ENCODE measurements at places on chromosomes 3 and 15.

- no peak for DNase-seq
These were observed 63.8 kb downstream of the SLC9A9 start for GRCh38 chr3:143784446-143784845.

- DNase-seq, result no peak
These were observed 238.1 kb upstream of the SGO1 start for GRCh38 chr3:20424086-20424485.

GRCh38 chr3:129690963-129691362, 84.5 kb upstream of the PLXND1 start:
- DNase-seq, result peak; percentile 24

GRCh38 chr3:112980080-112980479, 5.2 kb upstream of the CD200R1 start:
- DNase-seq, result no peak

- DNase-seq, result no peak
These were observed 104.3 kb downstream of the CPN2 start for GRCh38 chr3:194246709-194247349.

GRCh38 chr3:8154617-8155016, 347.0 kb upstream of the LMCD1 start:
- DNase-seq, result no peak

DNA sequence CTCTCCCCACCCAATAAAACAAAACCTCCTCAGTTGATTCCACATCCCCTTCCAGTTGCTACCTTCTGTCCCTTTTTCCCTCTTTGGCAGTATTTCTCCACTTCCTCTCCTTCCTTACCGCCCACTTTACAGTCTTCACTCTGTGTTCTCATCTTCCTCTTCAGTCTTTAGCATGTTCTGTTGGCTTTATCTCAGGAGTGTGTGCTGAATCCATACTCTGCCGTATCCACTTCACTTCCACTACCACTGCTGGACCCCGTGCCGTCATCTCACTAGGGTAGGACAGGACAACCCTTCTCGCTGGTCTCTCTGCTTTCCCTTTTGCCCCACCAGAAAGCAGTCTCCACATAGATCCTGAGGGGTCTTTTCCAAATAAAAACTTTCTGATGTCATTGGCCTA, 74.3 kb downstream of the FNDC3B start:
- DNase-seq, result no peak

DNA sequence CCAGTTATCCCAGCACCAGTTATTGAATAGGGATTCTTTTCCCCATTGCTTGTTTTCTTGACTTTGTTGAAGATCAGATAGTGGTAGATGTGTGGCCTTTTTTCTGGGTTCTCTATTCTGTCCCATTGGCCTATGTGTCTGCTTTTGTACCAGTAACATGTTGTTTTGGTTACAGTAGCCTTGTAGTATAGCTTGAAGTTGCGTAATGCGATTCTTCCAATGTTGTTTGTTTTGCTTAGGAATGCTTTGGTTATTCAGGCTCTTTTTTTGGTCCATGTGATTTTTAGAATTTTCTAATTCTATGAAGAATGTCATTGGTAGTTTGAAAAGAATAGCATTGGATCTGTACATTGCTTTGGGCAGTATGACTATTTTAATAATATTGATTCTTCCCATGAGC, 94.3 kb upstream of the CHMP2B start:
- DNase-seq, result no peak

DNA sequence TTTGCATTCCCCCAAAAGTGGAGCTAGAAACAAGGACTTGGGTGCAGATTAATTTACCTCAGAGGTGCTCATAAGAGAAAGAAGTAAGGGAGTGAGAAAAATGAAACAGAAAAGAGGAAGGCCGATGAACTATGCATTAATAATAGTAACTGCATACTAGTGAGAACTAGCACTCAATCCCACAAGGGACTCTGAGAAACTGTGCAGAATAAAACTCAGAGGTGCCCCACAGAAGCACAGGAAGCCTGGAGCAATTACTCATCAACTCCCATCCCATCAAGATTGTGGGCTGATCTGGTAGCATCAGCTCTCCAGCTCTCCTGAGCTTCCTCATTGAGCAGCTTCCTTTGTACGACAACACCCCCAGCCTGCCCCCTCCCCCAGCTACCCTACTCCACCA, 50.8 kb downstream of the CLDN18 start:
- DNase-seq, result no peak

DNA sequence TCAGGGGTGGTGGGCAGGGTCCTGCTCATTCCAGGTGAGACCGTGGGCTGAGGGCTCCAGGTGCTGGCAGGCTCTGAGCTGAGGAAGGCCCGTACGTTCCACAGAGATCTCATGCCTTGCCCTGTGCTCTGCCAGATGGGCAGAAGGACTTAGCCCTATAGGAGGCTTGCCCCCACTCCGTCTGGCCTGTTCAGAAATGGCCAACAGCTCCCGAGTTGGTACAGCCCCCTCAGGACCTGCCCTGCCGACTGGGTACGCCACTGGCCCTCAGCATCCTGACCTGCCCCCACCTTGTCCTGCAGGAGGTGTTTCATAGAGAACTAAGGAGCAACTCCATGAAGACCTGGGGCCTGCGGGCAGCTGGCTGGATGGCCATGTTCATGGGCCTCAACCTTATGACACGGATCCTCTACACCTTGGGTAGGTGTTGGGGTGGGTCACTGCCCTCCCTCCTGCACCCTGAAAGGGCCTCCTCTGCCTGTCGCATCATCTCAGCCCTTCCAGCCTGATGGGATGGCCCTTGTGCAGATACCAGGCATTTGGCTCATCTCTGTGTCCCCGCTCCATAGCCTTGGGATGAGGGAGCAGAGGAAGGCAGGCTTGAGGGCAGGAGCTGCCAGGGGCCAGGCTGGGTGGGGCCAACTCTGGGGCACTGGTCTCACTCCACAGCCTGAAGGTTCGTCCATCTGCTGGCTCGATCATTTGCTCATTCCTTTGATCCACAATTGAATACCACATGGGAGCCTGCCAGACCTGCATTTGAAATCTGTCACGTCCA, 14.2 kb downstream of the TMEM43 start:
- no peak for DNase-seq

DNA sequence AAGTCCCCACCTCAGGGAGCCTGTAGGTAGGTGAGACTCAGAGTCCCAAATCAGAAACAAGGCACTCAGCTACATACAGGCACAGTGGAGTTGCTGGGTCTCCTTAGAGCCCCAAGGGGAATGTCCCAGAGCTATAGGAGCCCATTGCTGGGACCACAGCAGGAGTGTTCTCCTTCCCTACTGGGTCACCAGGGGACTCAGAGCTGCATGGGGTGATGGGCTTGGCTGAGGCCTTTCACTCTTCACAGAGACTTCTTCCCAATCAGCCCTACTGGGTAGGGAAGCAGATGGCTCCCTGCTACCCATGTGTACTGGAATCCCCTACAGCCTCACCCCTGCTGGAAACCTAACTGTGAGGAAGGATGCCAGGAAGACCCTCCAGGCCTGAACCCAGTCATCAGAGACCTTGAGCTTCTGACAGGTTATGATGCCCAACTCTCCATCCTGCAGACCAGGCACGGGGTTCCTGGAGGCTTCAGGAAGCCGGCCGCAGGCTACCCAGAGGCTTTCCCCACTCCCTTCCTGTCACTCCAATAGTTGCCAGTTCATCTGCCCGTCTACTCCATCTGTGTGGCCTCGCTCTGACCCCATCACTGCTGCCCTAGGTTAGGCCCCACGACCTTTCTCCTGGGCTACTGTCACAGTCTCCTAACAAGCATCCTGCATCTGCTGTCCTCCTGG, 24.0 kb downstream of the RASGRF1 start:
- DNase-seq, result no peak

- no peak for DNase-seq
These were observed 96.8 kb downstream of the CHDH start for GRCh38 chr3:53749448-53749847.

GRCh38 chr15:78695854-78696253, 54.8 kb upstream of the CHRNB4 start:
- DNase-seq, result no peak

DNA sequence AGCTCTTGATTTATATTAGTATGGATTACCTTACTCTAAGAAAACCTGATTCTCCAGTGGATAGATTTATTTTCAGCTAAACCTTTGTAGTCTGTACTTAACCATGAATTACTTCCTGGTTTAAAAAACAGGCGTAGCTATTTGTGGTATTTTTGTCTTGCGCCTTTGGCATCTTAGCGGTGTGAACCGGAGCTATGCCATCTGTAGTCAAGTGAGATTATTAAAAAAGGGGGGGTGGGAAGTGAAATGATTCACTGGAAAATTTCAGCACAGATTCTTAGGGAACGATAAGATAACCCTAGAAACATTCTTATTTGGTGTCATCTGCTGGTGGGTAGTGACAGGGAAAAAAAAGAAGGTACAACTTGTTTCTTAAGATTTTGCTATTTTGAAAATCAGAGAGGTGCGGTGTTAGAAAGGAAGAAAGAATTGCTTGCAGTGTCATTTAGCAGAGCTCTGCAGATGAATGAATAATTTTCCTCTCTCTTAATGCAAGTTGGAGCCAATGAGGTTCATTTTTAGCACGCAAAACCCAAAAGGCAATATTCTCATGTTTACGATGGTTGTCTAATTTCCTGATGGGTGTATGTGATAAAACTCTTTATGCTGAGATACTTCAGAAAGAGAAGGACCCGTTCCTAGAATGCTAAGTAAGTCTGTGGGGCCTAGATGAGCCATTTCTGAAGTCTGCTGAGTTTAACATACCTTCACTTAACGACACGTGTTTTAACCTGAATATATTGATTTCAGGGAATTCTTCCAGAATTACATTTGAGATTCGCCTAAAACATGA, 44.0 kb downstream of the PSMD6 start:
- DNase-seq, result no peak

DNA sequence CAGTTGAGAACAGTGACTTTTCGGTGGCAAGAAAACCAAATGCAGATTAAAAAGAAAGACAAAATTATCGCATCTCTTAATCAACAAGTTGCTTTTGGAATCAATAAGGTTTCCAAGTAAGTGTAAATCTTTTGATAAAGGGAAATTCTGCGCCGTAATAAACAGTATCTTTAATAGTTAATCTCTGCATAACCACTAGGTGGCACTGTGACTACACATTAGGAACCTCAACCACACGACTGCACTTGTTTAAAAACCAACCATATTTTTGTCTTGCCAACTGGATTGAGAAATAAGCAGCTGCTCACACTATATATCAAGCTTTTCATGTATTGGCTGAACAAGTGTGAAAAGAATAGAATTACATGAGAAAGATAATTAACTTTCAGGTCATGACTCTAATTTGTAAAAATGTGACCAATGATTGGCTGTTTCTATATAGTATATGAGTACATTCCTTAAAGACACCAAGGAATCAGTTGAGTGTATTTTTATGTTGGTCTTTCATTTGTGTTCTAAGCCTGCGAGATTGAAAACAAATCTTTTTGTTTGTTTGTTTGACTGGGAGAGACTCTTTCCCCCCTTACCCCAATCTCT, 72.7 kb downstream of the DZIP3 start:
- peak; percentile 32 for DNase-seq

GRCh38 chr3:150703299-150703755, 393 bp downstream of the ERICH6 start:
- no peak for DNase-seq

All from WERI-Rb-1 (cell line).